ENCODE measurements at places on chromosomes 5 and 9.
A peak's percentile ranks its signal among the peaks of the same experiment; 100 is the strongest.

DNA sequence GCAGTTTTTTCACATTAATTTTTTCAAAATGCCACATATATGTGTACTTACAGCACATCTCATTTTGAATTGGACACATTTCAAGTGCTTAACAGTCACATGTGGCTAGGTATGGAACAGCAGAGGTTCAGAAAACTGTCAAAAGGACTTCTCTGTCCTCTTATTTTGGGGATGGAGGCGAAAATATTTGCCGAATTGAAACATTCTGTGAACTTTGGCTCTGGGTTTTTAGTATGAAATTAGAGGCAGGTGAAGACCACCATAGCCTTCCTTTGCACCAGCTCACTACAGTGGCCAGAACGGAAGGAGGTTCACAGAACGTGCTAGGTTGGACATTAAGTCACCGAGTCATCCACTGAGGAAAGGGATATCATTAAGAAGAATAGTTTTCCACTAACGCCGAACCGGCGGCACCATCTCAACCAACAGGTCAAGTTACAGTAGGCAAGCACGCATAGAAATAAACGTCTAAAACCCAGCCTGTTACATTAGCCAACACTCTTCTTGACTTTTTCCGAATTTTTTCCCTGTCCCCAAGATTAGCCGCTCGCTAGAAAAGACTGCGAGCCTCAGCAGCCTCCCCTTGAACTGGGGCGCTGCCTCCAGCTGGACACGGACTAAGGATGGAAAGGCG, 1.8 kb upstream of the TLE4 start:
- DNase-seq, result no peak

DNA sequence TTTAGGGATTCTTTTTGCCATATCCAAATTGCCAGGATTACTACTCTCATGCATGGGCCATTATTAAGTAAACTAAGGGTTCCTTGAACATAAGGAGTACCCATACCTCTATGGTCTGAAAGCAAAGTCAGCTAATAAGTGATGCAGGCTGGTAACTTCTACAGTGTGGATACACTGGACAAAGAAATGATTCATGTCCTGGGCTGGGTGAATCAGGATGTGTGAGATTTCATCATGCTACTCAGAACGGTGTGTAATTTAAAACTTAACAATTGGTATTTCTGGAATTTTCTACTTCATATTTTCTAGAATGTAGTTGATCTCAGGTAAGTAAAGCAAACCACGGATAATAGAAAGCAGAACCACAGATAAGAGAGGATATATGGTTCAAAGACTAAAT, 428.8 kb downstream of the CHSY3 start:
- no peak for DNase-seq

DNA sequence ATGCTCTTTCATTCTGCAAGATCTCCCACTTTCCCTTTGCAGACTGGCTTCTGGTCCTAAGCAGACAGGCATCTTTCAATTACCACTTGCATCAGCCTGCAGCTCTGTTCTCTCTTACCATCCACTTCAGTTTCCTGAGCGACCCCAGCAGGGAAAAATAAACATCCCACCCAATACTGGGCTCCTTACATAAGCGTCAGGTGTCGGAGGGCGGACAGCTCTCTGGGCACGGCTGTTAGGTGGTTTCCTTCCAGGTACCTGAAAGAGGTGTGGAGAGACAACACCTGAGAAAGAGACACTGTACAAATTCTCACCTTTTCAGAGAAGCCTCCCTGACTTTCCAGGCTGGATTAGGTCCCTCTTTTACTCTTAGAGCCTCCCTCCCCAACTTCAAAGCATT, 145.1 kb upstream of the PANK3 start:
- no peak for DNase-seq

- no peak for DNase-seq
These were observed 111.2 kb upstream of the IER5L start for GRCh38 chr9:129289131-129289731.

DNA sequence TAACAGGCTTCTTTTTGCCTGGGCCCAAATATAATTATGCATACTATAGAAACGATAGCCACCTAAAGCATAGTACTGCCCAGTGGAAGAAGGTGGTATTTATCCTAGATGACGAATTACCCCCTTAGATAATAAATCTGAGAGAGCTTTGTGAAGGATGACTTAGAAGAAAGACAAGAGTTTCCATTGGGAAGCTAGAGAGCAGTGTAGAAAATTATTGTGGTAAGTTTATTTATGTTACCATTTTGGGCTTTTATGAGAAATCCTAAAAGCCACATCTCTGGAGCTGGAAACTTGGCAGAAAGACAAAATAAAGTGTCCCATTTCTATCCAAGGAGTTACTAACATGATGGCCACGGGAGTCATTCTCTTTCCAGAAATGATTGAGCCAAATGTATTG, 172.0 kb upstream of the SEMA6A start:
- DNase-seq, result no peak

DNA sequence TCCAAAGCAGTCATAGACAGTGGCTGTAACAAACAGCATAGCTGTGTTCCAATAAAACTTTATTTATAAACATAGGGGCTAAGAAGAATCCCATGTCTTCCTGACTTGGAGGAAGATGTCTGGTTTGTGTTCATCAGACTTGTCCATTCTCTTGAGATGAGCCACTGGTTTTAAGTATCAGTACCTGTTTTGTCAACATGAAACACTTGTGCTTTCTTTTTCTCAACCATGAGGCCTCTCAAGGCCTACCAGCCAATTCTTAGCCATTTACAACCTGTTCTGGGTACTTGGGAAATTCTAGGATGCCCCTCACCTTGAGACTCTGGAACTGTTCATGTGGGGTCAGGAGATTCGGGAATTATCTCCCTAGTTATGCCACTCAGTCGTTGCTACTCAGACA, 154.3 kb upstream of the PPP1R2B start:
- DNase-seq, result no peak

GRCh38 chr5:66230551-66230950, 86.5 kb downstream of the SREK1 start:
- no peak for DNase-seq

- DNase-seq, result no peak
These were observed 93.1 kb upstream of the IFNK start for GRCh38 chr9:27430750-27431535.

GRCh38 chr9:113425072-113425471, 14.5 kb downstream of the C9orf43 start:
- DNase-seq, result no peak

GRCh38 chr5:151448038-151448985, 909 bp downstream of the SLC36A1 start:
- DNase-seq, result peak; percentile 19

DNA sequence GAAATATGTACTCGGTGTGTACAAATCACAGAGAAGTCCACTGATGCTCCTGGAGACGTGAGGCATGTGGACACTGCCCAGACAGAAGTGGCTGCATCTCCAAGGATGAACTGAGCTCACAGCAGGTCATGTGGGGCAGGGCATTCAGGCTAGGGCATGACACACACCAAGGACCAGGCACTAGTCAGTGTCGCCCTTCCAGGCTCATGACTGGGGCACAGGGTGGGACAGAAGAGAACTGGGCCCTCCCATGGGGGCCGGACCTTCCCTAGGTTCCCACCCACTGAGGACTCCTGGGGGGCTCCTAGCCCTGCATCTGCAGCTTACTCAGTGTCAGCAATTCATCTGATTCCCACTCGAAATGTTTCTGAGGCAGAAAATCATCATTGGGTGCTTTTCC, 256.8 kb upstream of the IRX4 start:
- DNase-seq, result no peak

- DNase-seq, result no peak
These were observed 71.4 kb downstream of the MYO10 start for GRCh38 chr5:16864631-16865131.

- DNase-seq, result no peak
These were observed 18.1 kb upstream of the ZNF484 start for GRCh38 chr9:92895812-92896436.

- no peak for DNase-seq
These were observed 9.8 kb downstream of the GCNT4 start for GRCh38 chr5:75042522-75042921.

GRCh38 chr9:136742591-136743391, at the start of gene LCN10:
TSS of gene LCN10 (minus strand) at chr9:136742940. CDS start at chr9:136742903, 37 bp downstream.
- no peak for DNase-seq

- DNase-seq, result peak; percentile 97
These were observed 87.4 kb downstream of the THBS4 start for GRCh38 chr5:80122579-80122978.

GRCh38 chr9:70045452-70045851, 1.8 kb downstream of the MAMDC2 start:
- no peak for DNase-seq

- DNase-seq, result no peak
These were observed 2.4 kb downstream of the GBA2 start for GRCh38 chr9:35746583-35746982.

- DNase-seq, result peak; percentile 23
These were observed 69.1 kb downstream of the OTP start for GRCh38 chr5:77569409-77569808.

DNA sequence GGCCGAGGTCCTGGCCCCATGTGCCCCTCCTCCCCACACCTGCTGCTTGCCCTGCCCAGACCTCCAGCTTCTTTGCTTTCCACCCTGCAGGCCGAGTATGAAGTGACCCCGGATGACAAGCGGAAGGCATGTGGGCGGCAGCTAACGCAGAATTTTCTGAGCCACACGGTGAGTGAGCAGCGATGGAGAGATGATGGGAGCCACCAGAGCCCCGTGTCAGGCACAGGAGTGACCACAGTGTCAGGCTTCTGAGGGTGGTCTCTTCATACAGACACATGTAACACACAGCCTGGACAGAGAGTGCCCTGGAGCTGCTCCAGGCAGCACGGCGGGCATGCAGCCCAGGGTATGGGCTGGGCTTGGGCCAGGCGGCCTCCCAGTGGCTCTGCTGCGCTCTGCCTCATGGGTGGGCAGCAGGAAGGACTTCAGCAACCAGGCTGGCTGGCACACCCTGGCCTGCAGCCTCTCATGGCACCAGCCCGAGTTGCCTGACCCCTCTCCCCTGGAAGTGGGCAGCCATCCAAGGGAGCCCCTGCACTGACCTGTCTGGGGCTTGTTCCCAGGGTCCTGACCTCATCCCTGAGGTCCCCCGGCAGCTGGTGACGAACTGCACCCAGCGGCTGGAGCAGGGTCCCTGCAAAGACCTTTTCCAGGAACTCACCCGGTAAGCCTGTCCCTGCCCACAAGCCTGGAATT, 5.8 kb downstream of the GRK6 start:
- no peak for DNase-seq

- no peak for DNase-seq
These were observed 34.7 kb downstream of the C9orf50 start for GRCh38 chr9:129586245-129586644.

DNA sequence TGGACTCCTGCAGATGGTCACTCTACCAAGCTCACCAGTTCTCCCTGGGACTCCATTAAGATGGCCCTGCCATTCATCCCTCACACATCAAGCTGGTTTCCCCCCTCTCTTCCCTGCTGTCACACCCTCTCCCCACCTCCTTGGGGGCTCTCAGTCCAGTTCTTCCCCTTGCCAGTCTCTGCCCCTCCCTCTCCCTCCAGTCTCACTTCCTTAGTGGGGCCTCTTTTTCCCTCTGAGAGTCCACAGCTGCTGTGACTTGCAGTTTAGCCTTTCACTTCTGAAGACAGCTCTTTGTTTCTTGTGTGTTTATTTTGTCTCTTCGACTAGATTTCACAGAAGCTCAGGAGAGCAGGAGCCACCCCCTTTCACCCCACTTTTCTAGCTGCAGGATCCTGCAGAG, 10.5 kb downstream of the DOCK2 start:
- peak; percentile 75 for DNase-seq

- DNase-seq, result no peak
These were observed 30.2 kb upstream of the DUSP1 start for GRCh38 chr5:172801179-172801671.

DNA sequence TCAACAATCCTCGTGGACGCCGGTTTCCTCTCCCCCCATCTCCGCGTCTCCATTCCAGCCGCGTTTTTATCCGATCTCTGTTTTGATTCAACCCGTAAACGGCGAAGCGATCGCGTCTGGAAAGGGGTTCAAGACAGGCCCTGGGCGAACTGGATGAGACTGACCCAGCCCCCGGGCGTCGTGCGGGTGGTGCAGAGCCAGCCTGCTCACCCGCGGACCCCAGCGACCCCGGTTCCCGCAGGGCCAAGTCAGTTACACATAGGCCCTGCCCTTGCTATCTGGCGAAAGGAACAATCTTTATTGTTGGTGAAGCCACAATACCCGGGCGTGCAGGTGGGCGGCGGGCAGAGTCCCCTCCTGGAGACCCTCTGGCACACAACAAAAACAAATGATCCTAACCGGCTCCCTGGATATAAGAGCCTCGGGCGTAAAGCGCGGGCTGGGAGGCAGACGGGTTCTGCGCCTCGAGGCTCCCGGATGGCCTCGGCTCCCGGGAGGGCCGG, 1.8 kb downstream of the TLX3 start:
- no peak for DNase-seq
